NCI-H460 (cell line): ENCODE measurements at places on chromosomes 13 and 19. TPM values are rescaled to one million over a fixed set of nuclear protein-coding genes. Genes with fewer than 3 reads are reported as not detected.

GRCh38 chr19:53007200-53007599 is 6.5 kb upstream of the ERVV-1 start:
- DNase-seq: no peak

GRCh38 chr13:30410705-30411125 is 11.6 kb upstream of the UBE2L5 start:
- no peak for DNase-seq

GRCh38 chr19:2058570-2059421 is 7.8 kb upstream of the MKNK2 start:
- no peak for DNase-seq

DNA sequence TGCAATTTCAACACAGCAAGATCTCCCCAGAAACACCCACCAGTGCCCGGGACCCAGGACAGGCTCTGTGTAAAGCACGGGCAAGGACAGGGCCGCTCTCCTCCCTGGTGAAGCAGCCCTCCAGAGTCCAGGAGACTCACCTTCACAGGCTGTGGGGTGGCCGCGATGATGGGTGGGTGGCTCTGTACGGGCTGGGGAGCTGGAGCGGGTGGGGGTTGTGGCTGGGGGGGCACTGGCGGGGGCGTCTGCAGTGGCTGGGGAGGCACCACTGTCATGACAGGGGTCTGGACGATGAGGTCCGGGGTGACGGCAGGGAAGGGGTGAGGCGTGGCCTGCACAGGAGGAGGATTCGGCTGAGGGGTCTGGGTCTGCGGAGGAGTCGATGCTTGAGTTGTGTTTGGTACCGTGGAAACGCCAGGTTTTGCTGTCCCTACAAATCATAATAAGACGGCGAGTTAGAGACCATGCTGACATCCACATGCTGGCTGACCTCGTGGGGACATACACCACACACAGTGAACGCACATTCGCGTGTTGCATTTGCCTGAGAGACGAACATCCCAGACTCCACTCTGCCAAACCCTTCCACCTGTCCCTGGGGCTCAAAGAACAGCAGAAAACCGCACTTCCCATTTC is 33.1 kb upstream of the EPHX3 start:
- no peak for DNase-seq

DNA sequence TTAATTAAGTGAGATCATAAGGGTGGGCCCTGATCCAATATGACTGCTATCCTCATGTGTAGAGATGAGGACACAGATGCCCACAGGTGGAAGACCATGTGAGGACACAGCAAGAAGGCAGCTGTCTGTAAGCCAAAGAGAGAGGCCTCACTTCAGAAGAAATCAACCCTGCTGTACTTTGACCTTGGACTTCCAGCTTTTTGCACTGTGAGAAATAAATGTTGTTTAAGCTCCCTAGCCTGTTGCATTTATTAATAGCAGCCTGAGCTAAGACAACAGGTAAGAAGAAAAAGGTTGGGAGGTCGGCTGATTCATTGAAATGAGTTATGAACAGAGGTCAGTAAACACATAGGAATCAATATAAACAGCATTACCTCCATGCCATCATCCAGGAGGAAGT is 14.8 kb downstream of the PARP4 start:
- no peak for DNase-seq

- DNase-seq: no peak
Observed at GRCh38 chr13:51380269-51380668, 40.8 kb downstream of the SERPINE3 start.

GRCh38 chr19:10116085-10116865 is 3.4 kb downstream of the EIF3G start:
- DNase-seq: no peak

ZNF506 gene
- 1.4 and 2.3 TPM in 2 replicates for total RNA-seq

FCGBP gene
- total RNA-seq: 0.02 and 0.06 TPM in 2 replicates

ELSPBP1 gene
- not detected in 2 replicates for total RNA-seq

GRCh38 chr13:30094015-30094414 is 213.3 kb downstream of the KATNAL1 start:
- no peak for DNase-seq

DNA sequence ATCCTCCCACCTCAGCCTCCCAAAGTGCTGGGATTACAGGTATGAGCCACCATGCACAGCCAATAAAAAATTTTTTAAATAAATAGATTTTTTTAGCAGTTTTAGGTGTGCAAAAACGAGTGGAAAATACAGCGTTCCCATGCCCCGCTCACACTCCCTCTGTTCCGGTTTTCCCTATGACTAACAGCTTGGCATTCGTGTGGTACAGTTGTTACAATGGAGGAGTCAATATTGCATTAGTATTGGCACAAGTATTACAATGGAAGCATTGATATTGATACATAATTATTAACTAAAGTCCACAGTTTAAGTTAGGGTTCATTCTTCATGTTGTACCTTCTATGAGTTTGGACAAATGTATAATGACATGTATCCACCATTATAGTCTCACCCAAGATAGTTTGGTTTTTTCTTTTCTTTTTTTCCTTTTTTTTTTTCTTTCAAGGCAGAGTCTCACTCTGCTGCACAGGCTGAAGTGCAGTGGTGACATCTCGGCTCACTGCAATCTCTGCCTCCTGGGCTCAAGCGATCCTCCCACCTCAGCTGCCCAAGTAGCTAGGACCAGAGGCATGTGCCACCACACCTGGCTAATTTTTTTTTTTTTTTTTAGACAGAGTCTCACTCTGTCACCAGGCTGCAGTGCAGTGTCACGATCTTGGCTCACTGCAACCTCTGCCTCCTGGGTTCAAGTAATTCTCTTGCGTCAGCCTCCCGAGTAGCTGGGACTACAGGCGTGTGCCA is 15.4 kb upstream of the RAB20 start:
- no peak for DNase-seq

ZNF578 gene
- not detected in 2 replicates for total RNA-seq

- DNase-seq: no peak
Observed at GRCh38 chr13:95115525-95115924, 185.7 kb downstream of the ABCC4 start.

DNA sequence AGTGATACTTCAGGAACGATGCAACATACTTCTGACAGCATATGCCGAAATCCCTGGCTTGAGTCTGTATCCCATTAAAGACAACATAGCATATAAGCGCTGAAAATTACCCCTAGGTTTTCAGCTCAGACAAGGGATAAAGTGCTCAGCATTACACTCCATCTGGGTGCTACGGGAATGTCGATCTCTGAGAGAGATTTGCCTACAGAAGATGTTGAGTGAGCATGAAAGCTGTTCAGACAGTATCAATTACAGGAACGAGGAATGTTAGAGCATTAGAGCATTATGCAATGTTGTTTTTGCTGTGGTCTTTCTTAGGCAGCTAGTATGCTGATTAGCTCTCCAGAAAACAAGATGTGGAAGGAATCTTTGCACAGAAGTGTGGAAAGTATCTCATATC is 484.5 kb downstream of the LIG4 start:
- no peak for DNase-seq
